CD4-positive, alpha-beta T cell (primary cell): ENCODE measurements at places on chromosomes 7 and 10.

- DNase-seq, result no peak
- no peak overlapping the region for H3K4me3 ChIP-seq
- no peaks in the 10 kb centered on the region for H3K36me3 ChIP-seq
- H3K4me1 ChIP-seq, result no peaks in the 10 kb centered on the region
- no peak overlapping the region for H3K27ac ChIP-seq
Measured at GRCh38 chr10:33276282-33276923, 58.1 kb downstream of the NRP1 start.

DNA sequence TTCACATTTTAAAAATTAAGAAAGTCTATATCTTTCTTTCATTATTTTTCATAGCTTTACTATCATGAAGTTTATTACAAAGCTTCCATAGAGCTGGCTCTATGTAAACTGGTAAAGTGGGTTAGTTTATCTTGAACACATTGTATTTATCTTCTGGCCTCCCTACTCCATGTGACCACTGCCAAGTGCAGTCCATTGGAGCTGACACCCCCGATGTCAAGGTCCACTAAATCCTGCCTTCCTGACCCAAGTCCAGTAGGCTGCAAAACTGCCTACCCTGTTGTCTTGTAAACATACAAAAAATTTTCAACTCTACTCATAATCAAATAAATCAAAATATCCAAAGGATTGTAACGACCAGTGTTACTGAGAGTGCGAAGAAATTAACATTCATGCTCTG is 10.2 kb downstream of the DNAJC12 start:
- no peak overlapping the region for H3K27ac ChIP-seq
- H3K36me3 ChIP-seq, result no peaks in the 10 kb centered on the region
- no peaks in the 10 kb centered on the region for H3K27me3 ChIP-seq
- no peaks in the 10 kb centered on the region for H3K4me1 ChIP-seq
- H3K4me3 ChIP-seq, result no peak overlapping the region

DNA sequence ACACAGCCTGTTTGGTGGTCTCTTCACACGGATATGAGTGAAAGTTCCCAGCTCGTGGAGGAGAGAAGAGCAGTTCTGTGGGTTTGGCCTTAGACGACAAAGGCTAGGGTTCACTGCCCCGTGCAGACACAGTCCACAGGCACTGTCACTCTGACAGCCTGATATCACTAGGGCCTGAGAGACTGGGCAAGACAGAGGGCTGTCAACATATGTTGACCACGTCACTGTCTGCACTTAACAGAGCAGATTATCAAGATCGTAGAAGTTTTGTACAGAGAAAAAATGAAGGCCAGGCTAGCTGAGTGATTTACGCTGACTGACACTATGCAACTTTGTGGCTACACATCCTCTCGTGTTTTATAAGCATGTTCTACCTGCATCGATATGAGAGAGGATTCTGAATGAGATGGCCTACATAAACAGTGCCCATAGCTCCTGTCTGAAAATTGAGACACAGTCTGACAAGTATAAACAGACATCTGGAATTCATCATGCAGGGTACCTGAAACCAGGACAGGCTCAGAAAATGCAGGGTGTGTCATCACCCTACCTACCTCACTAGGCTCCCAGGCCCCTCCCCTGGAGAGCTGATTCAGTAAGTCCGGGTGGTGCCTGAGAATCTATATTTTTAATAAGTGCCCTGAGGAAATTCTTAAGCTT is 120.0 kb downstream of the SGMS1 start:
- H3K36me3 ChIP-seq, result no peaks in the 10 kb centered on the region
- no peaks in the 10 kb centered on the region for H3K27me3 ChIP-seq
- H3K4me3 ChIP-seq, result no peak overlapping the region
- DNase-seq, result no peak
- H3K4me1 ChIP-seq, result peaks cover 31% of the 10 kb centered on the region

- no peak overlapping the region for H3K27ac ChIP-seq
- no peaks in the 10 kb centered on the region for H3K27me3 ChIP-seq
- DNase-seq, result no peak
- no peak overlapping the region for H3K4me3 ChIP-seq
- peaks cover 29% of the 10 kb centered on the region for H3K4me1 ChIP-seq
Measured at GRCh38 chr10:80452069-80452468, 2.0 kb upstream of the TSPAN14 start.

DNA sequence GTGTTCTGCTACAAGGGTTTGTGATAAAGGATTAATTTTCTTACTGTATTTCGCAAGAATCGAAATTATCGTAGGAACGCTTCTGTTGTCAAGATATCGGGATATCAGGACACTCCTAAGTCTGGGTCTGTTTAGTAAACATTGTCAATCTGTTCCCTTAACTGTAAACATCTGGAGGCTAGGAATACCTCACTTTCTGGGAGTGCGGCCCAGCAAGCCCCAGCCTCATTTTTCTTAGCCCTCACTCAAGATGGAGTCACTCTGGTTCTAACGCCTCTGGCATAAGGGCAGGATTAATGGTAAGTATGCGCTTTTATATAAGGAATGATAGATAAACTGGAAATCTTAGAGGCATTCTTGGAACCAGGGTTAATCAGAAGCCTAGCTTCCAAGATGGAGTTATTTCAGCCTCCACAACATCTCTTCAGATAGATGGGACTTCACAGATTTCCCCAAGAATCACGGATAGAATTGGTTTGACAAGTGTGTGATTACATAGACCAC is 30.1 kb upstream of the CCL24 start:
- no peaks in the 10 kb centered on the region for H3K27me3 ChIP-seq
- H3K4me1 ChIP-seq, result peaks cover 7% of the 10 kb centered on the region
- H3K4me3 ChIP-seq, result no peak overlapping the region
- H3K27ac ChIP-seq, result no peak overlapping the region
- H3K36me3 ChIP-seq, result no peaks in the 10 kb centered on the region

GRCh38 chr10:49049660-49050059 is 65.7 kb downstream of the VSTM4 start:
- H3K27me3 ChIP-seq, result no peaks in the 10 kb centered on the region
- H3K36me3 ChIP-seq, result no peaks in the 10 kb centered on the region

DNA sequence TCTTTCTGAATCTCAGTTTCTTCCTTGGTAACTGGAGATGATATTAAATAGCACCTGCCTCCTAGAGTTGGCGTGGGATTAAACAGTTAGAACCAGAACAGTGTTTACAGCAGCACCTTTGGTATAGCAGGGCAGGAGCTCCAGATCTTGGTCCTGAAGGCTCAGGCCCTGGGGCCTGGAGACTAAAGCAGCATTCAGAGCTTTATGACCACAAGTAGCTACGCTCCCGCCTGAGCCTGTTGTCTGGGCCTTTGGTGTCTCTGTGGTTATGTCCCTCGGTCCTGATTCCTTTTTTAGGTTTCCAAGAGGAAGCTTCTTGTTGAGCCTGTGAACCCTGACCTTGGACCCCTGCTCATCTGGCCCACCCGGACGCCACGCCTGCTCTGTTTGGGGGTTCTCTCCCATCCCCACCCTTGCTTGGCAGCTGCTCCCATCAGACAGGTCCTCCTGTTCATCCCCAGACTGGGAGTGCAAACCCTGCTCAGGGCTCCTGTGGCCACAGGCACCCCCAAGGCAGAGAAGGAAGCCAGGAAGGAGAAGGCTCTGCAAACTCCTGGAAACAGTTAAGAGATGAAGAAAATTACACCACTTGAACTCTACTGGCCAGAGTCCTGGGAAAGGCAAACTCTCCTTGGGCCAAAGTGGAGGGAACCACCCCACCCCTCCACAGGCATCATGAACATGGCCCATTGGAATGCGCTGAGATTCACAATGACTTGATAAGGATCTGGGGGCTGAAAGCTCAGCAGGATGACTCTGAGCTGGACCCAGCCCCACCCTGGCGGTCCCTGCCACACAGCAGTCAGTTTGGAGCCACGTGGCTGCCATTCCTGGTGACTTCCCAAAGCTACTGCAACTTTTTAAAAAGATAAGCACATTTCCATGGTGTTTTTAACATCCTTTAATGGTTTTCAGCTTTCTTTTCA is 50.1 kb upstream of the TMEM72 start:
- H3K4me1 ChIP-seq, result peaks cover 17% of the 10 kb centered on the region
- no peaks in the 10 kb centered on the region for H3K36me3 ChIP-seq
- no peak overlapping the region for H3K4me3 ChIP-seq
- DNase-seq, result no peak

DNA sequence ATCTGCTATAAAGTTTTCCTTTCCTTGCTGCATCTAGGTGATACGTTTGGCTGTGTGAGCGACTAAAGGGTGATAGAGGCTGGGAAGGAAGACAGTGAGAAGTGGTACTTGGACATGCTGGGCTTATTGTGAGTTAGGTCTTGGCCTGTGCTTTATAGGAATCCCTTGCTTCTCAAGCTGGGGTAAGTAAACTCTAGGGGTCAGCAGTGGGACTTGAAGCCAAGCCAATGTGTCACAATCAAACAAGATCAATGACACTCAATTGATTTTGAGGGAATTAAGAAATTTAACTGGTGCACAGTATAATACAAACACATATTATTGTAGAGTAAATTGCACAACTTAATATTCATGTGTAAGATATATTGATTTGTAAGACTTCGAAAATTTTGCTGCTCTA is 155.8 kb upstream of the AOAH start:
- DNase-seq, result no peak
- no peak overlapping the region for H3K27ac ChIP-seq
- no peaks in the 10 kb centered on the region for H3K4me1 ChIP-seq

DNA sequence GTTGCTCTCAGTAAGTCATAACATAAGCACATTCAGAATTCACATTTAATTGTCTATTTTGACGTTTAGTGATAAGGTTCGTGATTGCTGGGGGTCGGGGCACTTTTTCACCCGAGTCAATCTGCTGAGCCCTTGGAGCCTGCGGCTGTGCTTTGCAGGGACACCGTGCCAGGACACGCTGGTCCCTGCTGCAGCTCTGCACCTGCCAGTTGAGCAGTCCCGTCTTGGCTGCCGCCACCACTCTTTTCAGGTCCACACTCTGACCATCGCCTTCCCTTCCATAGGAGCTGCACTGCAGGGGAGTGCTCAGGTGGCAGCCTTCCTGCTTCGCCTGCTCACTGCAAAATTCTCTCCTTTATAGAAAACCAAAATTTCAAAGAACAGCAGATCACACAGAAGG is 36.4 kb downstream of the CUL1 start:
- H3K27ac ChIP-seq, result no peak overlapping the region
- H3K36me3 ChIP-seq, result peaks cover 55% of the 10 kb centered on the region
- no peak for DNase-seq
- no peak overlapping the region for H3K4me3 ChIP-seq
- no peaks in the 10 kb centered on the region for H3K4me1 ChIP-seq

DNA sequence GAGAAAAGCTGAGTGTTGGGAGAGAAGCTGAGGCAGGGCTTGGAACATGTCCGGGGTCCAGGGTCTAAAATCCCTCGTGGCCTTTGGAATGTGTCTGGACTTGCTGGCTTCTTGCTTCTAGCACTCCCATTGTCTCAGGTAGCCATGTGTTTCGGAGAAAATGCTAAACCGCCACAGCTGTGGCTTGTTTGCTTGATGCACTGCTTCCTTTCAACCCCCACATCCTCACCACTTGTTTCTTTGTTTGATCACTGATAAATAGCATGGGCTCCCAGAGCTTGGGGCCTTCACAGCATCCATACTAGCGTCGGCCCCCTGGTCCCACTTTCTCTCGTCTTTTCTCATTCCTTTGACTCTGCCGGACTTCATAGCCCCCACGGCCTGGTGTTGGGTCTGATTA is 102.7 kb downstream of the ANKRD26 start:
- DNase-seq, result no peak
- H3K27ac ChIP-seq, result no peak overlapping the region
- no peaks in the 10 kb centered on the region for H3K36me3 ChIP-seq
- H3K4me3 ChIP-seq, result no peak overlapping the region
